Cortex of kidney (tissue), 1 donor: ENCODE measurements at places on chromosomes 13 and 19.

GRCh38 chr19:40862785-40863184 lies 12.5 kb upstream of the CYP2A6 start:
- no peak for DNase-seq

- no peak for DNase-seq
Observed at GRCh38 chr19:5587661-5588060, 19.9 kb upstream of the TINCR start.

DNA sequence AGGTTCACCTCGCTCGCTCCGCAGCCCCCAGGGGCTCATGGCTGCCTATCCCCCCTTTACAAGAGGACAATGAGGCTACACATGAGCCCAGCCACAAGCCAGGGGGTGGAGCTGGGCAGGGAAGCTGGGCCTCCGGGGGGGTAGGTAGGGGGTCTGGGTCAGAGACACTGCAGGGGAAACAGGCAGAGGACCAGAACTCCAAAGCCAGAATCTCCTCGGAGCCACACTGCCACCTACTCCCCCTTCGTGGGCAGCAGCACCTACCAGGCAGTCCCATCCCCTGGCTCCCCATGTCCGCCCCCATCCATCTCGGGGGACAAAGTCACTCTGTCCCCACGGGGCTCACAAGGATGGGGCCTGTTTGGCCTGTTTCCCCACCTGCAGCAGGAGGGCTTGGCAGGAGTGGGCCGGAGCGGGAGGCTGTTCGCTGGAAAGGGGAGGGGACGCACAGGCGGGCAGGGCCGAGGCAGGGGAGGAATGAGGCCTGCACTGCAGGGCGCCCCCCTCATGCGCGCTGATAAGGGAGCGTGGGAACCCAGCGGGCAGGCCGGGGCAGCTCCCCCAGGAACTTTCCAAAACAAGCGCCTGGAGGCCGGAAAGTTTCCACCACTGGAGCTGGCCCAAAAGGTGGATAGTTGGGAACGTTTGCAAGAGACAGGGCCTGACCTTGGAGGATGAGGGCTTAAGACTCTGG lies 545 bp upstream of the ISYNA1 start:
- DNase-seq, result no peak

GRCh38 chr19:2791876-2792275 lies 6.6 kb downstream of the THOP1 start:
- no peak for DNase-seq

- DNase-seq, result no peak
Observed at GRCh38 chr19:51114087-51114729, 6.0 kb upstream of the CTU1 start.

- no peak for DNase-seq
Observed at GRCh38 chr13:27079421-27079958, 92.1 kb downstream of the USP12 start.

GRCh38 chr13:22112956-22113745 lies 442.3 kb downstream of the FGF9 start:
- no peak for DNase-seq

DNA sequence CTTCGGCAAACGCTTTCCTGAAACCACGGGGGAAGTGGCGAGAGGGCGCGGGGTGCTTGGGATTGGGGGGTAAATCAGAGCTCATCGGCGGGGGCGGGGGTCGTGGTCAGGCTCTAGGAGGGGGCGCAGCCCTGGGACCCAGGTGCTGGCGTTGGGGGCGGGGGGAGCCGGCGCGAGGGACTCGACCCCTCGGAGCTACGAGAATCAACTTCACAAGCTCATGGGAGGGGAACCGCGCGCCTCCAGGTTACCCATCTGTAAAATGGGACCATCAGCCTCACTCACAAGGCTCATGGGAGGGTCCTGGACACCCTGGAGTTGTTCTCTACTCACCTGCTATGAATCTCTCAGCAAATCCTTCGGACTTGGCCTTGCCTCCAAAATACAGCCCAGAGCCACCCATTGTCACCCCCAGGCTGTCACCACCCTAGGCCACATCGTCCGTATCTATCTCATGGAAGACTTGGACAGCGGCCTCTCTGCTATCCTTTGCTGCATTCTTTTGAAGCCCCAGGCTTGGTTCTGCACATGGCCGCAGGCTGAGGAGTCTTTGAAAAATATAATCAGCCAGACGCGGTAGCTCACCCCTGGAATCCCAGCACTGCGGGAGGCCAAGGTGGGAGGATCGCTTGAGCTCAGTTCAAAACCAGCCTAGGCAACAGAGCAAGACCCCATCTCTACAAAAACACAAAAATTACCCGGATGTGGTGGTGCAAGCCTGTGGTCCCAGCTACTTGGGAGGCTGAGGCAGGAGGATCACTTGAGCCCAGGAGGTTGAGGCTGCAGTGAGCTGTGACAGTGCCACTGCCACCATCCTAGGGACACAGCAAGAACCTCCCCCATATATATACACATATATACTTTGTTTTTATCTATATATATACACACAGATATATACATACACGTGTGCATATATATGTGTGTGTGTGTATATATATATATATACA lies 939 bp upstream of the RANBP3 start:
- DNase-seq, result no peak

GRCh38 chr19:54399189-54399588 lies 16.1 kb upstream of the TTYH1 start:
- DNase-seq, result no peak

DNA sequence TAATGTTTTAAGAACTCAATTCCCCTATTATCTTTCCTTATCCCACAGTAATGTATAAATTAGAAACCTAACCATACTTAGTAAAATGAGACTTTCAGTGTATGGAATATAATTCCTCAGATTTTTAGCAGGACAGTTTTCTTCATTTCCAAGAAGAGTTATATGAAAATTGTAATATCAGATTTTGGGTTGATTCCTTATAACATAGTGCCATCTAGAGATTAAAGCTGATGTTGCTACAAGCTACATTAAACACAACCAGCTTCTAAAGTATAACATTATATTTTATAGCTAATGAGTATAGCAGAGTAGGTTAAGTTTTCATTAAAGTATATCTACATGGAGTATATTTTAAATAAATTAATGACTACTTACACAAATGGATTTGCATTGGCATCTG lies 99.7 kb upstream of the MIR17HG start:
- no peak for DNase-seq
